ENCODE measurements at places on chromosomes 1 and 21.
A peak's percentile ranks its signal among the peaks of the same experiment; 100 is the strongest.

- H3K4me3 ChIP-seq, result no peak overlapping the region
- no peaks in the 10 kb centered on the region for H3K4me1 ChIP-seq
- no peaks in the 10 kb centered on the region for H3K27me3 ChIP-seq
These were observed 539.7 kb upstream of the DAB1 start for GRCh38 chr1:57963581-57963980.

DNA sequence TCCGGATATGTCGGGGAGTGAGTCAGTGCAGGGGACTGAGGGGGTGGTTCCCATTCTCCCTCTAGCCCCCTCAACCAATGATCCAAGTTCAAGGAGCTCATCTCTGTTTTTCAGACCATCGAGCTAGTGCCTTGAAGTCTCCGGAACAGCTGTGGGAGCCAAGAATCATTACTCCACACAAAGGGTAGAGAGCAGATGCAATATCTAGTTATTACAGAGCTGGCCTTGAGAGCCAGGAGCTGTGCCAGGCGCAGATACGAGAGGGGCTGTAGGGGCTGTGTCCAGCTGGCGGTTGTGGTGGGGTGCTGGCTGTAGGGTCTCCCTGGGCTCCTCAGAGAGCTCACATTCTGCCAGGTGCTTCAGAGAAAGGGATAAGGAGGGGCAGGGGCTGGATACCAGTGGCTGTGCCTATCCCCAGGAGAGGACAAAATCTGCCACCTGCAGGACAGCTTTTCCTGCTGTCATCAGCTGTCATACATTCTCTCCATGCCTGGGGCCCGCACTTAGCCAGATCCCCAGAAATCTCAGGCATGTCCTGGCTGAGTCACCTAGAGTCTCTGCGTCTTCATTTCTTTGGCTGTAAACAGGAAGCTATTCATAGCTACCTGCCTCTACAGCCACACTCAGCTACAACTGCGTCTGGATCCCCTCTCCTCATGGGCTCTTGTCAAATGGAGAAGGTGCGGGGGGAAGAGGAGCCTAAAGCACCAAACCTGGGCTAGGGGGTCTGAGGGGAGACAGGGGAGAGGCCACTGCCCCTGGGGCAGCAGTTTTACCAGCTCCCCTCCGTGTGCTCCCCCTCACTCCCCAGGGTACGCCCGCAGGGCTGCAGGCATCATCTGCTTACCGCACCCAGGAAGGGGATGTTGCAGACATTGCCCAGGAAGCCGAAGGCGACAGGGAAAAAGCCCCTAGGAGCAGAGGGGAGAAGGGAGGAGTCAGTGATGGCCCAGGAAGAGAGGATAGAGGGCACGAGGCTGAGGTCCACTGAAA, 2.4 kb upstream of the KISS1 start:
- no peak overlapping the region for H3K4me3 ChIP-seq
- no peaks in the 10 kb centered on the region for H3K36me3 ChIP-seq
- peaks cover 3% of the 10 kb centered on the region for H3K27me3 ChIP-seq
- no peak for DNase-seq

DNA sequence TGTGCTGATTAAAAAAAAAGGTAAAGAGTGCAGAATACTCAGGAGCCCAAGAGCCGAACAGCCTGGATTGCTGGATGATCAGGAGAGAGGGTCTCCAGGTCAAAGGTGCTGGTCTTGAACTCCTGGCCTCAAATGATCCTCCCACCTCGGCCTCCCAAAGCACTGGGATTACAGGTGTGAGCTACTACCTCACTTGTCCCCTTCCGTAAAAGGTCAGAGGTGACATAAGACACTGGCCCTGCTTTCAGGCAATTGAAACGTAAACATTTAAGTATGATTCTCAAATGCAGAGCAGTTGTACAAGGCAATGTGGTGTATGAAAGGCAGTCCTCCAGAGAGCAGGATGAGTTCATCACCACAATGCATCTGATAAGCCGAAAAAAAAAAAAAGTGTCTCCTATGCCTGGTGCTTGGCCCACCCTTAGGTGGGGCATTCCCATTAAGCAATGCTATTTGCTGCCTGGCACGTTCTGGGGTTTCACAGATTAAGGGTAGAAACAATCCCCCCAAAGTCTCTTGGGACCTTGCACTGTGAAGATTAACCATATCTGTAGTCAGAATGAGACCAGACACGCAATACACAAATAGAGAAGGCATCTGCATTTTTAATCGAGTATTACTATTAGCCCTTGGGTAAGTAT, 47.7 kb downstream of the PARP1 start:
- H3K27ac ChIP-seq, result no peak overlapping the region
- DNase-seq, result no peak
- no peaks in the 10 kb centered on the region for H3K4me1 ChIP-seq
- no peak overlapping the region for H3K4me3 ChIP-seq

GRCh38 chr21:38260426-38260825, 3.6 kb downstream of the KCNJ15 start:
- H3K4me3 ChIP-seq, result no peak overlapping the region
- no peaks in the 10 kb centered on the region for H3K36me3 ChIP-seq
- no peak overlapping the region for H3K27ac ChIP-seq
- H3K4me1 ChIP-seq, result no peaks in the 10 kb centered on the region
- DNase-seq, result no peak

DNA sequence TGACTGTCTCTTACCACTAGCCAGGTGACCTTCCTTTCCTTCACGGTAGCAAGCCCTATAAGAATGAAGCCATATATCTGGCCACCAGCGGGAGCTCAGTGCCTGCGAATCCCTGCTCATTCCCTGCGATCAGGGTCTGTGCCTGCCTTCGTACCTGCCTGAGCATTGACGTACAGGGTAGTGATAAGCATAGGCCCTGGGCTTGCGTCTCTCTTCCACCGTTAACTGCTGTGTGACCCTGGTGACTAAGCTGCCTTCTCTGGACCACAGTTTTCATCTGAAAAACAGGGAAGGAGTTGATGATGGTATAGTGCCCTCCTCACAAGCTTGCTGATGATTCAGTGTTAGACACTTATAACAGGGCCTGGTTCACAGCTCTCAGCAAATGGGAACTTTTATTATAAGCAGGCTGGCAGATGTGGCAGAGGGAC, 4.1 kb downstream of the ZC3H12A start:
- H3K4me3 ChIP-seq, result peak overlapping the region; percentile 96
- peak overlapping the region; percentile 98 for H3K27ac ChIP-seq
- H3K4me1 ChIP-seq, result peaks cover 35% of the 10 kb centered on the region
- H3K36me3 ChIP-seq, result peaks cover 80% of the 10 kb centered on the region
- H3K27me3 ChIP-seq, result no peaks in the 10 kb centered on the region
